ENCODE measurements at places on chromosomes 2 and 18.
A peak's percentile ranks its signal among the peaks of the same experiment; 100 is the strongest.

DNA sequence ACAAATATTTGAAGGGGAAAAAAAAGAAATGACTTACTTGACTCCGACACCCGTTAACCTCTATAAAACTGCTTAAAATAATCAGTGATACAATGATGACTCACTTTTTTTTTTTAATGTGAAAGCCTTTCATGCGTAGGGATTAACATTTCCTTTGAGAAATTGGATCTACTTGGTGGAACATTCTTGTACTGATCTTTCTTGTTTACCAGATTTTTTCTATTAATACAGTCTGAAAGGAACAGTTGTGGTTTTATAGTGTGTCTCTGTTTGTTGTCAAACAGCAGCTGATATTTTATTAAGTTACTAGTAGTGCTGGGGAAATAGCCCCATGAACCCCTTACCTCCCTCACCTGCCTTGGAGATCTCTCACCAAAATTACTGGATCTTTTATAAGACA is 40.2 kb upstream of the NEB start:
- DNase-seq = peak; percentile 59

DNA sequence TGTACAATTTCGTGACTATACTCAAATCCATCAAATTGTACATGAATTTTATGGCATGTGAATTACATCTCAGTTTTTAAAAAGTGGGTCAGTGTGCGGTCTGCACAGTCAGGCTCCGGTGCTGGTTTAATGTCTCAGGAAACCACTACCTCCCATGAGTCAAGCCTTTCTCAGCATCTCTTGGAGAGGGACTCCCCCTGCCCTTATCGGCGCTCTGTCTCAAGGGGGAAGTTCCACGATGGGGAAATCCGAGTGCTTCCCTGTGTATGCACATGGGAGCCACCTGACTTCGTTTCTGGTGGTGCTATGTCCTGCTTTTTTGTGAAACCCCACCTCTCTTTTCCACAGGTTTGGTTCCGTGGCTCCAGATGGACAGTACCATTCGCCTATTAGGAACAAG is 72.5 kb downstream of the ACOXL start:
- no peak for DNase-seq

- no peak for DNase-seq
Measured at GRCh38 chr2:134174711-134175110, 79.2 kb upstream of the MGAT5 start.

DNA sequence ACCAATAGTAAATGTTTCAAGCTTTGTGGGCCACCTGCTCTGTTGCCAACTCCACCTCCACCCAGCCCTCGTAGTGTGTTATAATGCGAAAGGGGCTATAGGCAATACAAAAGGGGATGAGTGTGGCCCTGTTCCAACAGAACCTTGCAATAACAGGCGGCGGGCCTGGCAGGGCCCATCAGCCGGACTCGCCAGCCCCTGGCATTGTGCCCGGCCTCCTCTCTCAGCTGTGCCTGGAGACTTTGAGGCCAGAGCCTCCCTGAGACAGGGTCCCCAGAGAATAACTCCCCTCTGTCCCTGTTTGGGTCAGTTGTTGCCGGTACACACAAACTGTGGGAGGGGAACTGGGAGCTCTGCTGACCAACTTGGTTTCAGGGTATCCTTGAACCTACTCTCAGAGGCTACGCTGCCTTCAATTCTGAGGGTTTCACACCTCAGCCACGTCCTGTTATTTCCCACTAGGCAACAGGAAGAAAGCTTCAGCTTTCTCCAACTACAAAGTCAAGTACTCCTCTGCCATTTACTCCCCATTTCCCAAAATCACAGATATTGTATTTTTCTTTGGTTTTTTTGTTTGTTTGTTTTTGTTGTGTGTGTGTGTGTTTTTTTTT is 58.0 kb upstream of the ZNF236 start:
- DNase-seq = no peak

DNA sequence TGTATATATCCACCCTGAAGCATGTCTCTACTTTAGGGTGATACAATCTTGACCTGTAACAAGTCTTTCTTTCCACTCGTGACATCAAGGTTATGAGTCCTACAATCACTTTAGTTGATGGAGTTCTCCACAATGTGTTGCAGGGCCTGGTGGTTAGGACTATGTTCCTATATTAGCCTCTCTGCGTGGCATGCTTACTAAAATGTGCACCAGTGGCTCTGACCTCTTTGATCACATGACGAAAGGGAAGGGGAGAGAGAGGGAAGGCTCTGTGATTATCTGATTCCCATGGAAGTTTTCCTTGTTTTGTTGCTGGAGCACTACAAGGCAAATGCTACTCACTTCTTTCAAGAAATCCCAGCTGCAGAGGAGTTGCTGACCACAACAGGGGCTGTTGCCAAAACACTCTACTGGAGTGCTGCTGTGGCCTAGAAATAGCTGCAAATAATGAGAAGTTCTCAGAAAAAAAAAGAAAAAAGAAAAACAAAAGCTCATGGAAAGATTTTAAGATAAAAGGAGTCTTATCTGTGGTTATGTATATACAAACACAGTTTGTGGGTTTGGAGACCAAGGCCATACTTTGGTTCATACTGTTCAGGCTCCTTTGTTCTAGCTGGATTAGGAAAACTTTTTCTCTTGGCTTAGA is 272.8 kb upstream of the MMADHC start:
- peak; percentile 83 for DNase-seq

DNA sequence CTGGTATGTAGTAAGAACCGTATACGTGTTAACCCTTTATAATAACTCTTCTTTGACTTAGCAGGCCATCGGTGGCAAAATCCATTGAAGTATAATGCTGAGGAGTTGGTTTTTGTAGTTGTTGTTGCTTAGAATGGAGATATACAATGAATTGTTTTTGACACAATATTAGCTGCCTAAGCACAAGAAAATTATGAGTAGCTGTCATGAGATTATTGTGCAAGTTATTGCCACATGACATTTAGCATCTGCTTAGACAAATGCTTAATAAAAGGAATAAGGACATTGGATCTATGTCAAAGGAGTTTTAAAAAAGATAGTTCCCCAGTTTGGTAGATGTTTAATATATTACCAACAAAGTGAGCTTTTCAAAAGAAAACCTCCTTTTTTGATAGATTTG is 59.9 kb downstream of the ABCB11 start:
- DNase-seq = no peak

GRCh38 chr2:178191004-178191508 is 3.3 kb upstream of the OSBPL6 start:
- DNase-seq = no peak

DNA sequence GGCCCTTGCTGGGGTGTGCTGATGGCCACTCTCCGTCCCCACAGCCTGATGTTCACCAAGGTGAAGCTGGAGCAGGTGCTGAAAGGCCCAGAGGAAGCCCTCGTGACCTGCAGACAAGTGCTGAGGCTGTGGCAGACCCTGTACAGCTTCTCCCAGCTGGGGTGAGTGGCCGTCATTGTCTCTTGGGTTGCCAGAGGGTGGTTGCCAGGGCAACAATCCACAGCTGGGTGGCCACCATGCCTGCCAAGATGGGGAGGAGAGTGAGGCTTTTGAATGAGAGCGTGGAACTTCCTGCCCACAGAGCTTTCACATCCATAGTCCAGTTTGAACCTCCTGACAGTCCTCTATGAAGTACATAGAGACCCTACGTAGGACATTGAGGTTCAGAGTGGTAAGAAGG is 108.8 kb downstream of the STPG4 start:
- DNase-seq = no peak

GRCh38 chr2:127572841-127573240 is 37.4 kb downstream of the MYO7B start:
- no peak for DNase-seq

DNA sequence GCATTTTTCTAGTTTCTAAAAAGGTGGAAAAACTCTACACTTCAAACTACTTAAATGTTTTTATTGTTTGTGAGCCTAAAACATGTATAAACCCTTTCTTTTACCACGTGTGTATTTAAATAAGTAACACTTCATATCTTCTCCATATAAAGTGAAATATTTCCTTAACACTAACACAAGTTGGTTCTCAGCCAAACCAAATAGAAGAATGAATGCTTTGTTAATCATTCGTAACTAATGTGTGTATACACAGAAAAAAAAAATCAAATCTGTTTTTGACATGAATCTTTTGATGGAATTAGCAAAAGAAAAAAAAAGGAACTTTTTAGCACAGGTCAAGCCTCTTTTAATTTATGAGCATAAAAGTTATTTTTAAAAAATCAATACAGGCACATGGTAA is 89.3 kb downstream of the EHBP1 start:
- peak; percentile 65 for DNase-seq

- no peak for DNase-seq
Measured at GRCh38 chr2:96320728-96321622, 4.1 kb upstream of the ITPRIPL1 start.

DNA sequence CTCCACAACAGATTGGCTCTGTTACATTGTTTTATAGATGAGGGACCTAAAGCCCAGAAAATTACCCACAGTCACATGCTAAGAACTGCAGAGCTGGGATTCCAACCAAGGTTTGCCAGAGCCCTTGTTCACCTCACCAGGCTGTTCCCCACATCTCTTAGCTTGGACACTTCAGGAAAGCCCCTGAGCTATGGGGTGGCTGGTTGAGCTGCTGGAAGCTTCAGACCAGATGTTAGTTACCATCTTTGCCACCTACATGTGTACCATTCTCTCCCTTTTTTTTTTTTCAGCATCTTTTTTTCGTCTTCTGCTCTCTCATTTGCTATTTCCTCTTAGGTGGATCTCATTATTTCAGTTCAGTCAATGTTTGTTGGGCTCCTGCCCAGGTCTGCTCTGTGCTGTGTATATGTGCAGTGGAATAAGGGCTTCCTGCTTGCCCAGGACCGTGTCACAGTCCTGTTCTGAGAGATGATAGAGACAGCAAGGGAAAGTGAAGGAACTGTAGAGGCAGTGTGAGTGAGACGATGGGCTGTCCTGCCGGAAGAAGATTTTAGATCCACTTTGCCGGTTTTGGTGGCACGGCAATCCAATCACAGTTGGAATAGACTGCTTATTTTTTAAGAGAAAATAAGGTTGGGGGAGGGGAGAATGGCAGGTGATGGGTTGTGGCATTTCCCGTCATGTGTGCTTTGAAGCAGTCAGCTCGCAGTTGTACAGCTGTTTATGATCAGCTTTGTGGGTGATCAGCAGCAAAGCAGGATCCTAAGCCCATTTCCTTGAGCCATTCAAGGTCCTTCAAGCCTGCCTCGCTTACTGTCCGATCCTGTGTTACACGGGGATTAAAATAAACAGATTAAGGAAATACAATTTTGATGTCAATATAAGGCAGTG is 152.6 kb downstream of the RTN4 start:
- no peak for DNase-seq

DNA sequence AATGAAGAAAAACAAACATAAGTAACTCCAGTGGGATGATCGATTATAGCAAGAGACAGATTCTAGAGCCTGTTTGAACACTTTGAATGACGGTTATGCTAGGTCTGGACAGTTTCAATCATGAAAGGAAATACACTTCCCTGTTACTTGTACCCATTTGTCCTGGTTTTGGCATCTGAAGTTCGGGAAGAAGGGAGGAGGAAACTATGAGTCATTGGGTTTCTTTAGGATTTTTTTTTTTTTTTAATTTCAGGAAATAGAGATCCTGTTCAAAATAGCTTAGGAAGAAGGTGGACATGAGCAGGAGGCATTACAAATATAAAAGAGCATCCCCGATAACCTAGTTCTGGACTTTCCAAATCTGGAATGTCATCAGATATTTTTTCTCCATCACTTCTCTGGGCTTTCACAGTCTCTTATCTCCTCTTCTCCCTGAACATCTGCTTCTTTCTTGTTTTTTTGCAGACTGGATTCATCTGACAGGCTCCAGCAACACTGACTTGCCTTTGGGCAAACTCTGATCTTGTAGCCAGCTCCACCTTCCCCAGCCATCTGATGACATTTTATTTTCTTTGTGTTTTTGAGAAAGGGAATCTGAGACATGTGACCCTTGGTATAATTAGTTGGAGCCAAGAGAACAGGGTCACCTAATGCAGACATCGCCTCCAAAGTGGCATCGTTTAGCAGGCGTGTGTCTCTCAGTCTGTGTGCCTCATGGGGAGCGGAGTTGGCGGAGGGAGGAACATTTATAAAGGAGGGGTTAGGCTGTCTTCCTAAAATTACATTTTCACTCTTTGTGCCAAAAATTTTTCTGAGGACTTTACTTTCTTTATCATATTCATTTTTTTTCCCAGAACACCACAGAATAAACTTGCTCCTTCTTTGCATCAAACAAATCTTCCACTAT is 195.3 kb upstream of the EPHA4 start:
- DNase-seq = no peak

- no peak for DNase-seq
Measured at GRCh38 chr2:16156411-16156810, 216.1 kb downstream of the MYCN start.

- DNase-seq = peak; percentile 98
Measured at GRCh38 chr18:48902023-48902855, 48.5 kb downstream of the SMAD7 start.

Measured in fibroblast of skin of abdomen (primary cell).